ENCODE measurements at places on chromosomes 16 and 17. TPM values are rescaled to one million over a fixed set of nuclear protein-coding genes. Genes with fewer than 3 reads are reported as not detected.

The TBC1D24 gene
- total RNA-seq = 10.6 TPM

The AGRP gene
- total RNA-seq = not detected

The TP53TG3B gene
- total RNA-seq = not detected

The CCDC92B gene
- total RNA-seq = 0.19 TPM
